NCI-H2107 (cell line): ENCODE measurements at places on chromosomes 5 and 9.

DNA sequence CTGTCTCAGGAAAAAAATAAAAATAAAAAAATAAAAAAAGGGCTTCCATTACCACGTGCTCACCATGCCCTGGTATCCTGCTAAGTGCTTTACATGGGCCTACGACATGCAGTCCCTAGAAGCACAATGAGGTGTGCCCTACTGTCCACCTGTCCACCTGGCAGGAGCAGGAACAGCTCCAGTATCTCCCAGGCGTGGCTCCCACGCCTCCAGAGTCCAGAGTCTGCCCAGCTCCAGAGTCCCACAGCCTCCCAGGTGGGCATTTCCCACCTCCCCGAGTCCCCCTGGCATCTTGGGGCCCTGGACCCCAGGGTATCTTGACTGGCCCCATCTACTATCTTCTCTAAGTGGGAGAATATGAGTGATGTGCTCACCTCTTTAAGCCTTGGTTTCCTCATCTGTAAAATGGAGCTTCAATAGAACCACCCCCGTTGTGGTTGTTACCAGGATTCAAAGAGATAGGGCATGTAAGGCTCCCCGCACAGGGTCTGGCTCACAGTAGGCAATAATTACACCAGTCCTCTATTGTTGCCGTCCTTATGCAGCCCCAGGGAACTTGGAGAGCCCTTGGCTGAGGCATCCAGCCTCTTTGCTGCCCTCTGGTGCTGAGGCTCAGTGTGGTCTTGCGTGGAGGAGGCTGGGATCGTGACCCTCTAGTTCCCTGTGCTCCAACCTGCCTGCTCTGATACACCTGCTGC lies 8.9 kb downstream of the CXCL14 start:
- DNase-seq: no peak

DNA sequence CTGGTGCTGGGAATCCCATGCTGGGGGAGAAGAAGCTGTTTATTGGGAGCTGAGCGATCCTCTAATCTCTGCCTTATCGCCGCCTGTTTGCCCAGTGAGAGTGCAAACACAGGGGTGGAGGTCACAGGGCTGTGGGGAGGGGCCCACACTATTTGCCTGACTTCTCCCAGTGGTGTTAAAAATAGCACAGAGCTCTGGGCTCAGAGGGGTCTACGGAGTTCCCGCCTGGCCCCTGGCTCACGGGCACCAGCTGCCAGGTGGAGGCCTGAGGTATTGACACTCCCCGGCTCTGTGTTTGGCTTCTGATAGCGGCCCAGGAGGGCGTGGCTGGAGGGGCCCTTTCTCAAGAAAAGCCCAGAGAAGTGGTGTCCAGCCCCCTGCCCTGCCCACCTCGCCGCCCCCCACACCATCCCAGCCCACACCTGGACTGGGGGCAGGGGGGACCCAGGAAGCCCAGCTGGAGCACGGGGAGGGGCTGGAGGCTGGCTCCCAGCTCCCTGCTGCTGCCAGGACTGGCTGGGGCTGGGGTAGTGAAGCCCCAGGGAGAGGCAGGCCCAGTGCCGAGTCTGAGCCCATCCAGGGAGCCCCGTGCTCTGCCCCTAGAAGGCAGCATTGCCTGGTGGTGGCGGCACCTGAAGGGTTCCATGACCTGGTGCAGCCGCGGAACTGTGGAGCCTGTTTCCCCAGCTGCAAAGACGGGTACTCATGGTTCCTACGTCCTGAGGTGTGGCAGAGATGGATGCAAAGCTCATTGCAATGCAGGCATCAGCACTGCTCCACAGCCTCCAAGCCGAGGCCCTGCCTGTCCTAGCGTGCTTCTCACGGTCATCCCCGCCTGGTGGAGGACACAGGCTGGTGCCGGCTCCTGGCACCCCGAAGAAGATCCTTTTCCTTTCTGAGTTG lies 35.7 kb upstream of the EGFL7 start:
- no peak for DNase-seq

DNA sequence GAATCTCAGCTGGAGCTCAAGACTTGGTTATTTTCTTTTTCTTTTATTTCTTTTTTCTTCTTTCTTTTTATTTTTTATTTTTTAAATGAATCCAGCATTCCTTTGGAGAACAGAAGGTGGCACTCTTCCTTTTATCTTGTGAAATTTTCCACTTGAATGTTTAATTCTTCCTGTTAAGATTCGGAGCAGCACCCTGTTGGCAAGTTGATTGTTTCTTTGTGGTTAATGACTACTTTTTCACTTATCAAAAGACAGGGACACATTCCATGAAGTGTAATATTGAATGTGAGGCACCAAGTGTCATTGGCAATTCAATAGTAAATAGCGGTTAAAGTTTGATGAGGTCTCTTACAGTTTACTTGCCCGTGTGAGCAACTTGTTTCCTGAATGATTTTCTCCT lies 240.5 kb upstream of the CHD1 start:
- no peak for DNase-seq

GRCh38 chr5:180289433-180289832 lies 2.5 kb downstream of the MAPK9 start:
- DNase-seq: no peak

GRCh38 chr5:16784843-16785791 lies 151.0 kb downstream of the MYO10 start:
- no peak for DNase-seq
